Astrocyte of the spinal cord (primary cell): ENCODE measurements at places on chromosomes 1 and 21.

DNA sequence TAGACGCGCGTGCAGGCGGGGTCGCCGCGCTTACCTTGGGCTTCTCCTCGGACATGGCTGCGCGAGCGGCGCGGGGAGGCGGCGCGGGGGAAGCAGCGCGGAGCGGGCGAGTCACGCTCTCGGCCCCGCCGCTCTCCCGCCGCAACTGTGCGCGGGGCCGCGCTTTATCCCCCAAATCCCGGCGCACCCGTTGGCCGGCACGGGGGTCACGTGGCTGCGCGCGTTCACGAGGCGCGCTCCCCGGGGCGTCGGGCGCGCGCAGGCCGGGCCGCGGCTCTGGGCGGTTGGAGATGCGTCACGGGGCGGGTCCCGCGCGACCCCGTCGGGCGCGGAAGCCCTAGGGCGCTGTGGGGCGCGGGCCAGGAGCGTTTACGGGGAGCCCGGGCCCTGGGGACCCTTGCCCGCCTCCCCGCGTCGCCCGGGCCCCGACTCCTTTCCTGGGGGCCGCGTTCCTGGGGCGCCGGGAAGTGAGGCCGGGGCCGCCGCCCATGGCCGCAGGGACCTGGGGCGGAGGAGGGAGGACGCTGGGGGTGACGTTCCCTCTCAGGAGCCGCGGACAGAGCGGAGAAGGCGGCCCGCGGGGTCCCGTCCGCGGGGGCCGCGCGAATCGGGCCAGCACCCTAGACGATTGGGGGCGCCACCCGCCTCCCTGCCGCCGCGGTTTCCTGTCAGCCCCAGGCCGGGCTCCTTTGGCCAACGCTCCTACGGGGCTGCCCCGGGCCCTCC, at the start of gene SUMO3:
TSS of gene SUMO3 (minus strand) at position 149 of the 726 bp plus-strand sequence. CDS start at position 55, 94 bp downstream.
- DNase-seq: peak; percentile 73

DNA sequence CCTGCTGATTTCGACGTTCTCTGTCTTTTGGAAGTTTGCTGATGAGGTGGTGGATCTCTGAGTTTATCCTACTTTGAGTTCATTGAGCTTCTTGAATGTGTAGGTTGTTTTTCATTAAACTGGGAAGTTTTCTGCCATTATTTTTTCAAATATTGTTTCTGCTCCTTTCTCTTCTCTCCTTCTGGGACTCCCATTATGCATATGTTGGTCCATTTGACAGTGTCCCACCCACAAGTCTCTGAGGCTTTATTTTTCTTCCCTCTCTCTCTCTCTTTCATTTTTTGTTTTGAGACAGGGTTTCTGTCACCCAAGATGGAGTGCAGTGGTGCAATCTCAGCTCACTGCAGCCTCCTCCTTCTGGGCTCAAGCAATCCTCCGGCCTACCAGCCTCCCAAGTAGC, 11.7 kb downstream of the TNFRSF18 start:
- no peak for DNase-seq

DNA sequence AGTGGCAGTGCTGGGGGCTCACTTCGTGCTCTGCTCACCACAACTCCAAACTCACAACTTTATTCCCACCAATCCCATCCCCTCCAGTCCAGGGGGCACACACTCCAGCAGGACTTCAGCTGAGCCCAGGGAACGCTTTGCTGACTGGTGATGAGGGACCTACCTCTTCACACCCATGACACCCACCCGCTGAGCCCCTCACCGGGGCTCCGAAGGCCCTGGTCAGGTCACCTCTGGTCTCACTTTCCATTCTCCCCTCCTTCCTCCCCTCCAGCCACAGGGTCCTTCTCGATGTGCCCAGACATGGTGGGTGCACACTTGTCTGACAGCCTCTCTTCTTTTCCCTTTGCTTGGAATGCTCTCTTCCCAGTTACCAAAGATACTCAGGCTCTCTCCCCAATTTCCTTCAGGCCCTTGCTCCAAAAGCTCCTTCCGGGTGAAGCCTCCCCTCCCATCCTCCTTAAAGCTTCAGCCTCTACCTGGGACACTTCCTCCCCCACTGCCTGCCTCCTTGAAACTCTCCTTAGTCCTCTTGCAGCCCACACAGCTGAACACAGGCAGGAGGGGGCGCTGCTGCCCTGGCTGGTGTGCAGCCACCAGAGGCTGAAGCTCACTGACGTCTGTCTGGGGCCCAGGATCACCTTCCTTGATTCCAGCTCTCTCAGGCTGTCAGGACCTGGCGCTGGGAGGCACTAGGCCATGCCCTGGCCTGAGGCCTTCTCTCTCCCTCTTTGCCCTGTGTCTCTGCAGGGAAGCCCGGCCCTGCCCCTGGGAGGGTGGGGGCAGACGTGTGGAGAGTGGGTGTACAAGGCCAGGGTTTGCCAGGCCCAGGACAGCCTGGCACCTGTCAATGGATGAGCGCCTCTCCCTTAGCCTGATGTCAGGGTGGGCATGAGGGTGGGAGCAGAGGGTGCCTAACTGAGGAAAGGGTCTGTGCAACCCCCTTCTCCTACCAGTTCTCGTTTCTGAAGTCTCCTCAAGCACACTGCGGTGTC, 1.6 kb downstream of the KCNE1 start:
- peak; percentile 75 for DNase-seq

DNA sequence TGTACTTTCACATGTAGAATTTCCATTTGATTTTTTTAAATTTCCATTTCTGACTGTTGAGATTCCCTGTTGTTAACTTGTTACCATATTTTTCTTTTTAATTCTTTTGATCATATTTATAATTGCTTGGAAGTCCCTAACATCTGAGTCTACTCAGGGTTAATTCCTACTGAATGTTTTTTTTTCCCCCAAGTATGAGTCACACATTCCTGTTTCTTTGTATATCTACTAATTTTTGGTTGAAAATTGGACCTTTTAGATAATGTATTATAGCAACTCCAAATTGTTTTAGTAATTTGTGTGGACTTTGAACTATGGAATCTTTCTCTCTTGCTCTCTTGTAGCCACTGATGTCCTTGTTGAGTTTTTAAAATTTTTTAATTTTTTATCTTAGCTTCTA, 54.6 kb downstream of the STXBP3 start:
- peak; percentile 36 for DNase-seq

DNA sequence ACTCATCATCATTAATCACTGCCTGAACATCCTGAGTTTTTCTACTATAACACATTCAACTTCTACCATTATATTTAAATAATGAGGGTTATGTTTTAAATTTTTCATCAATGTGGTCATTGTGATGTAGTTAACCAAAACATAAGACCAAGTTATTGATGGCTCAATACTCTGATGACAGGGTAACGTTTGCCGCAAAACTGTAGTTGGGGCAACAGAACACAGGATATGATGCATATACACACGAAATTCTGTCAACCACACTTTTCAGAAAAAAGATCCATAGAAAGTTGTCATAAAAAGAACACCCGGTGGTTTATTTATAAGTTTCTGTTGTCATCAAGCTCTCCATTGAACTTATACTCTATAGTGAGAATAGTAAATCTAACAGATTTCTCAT, 121.7 kb upstream of the COL11A1 start:
- DNase-seq: peak; percentile 44

DNA sequence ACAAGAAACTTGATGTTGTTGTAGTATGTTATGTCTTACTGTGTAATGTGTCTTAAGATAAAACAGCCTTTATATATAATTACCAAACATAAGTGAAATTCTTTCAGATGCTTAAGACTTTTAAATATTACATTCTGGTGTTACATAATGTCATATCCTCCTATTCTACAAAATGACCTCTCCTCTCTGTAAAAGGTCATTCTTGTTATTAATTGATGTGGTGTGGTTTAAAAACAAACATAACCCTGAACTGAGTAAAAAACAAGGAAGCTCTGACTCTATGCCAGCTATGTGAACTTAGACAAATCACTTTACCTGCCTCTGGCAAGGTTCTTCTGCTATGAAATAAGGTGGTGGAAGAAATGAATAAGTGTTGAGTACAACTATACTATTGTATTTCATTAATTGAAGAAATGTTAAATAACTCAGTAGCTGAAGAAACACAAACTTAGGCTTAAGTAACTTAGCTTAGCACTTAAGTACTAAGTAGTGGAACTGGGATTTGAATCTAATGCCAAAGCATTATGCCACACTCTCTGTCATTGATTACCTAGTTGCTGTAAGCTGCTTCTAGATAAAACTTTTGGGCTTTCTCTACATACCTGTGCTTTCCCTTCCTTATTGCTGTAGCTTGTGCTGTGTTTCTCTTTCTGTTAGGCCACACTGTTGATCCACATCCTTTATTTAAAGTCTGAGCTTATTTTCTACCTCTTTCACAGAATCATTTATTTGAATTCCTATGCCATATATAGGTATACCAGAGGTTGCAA, 859 bp upstream of the ANGPTL1 start:
- no peak for DNase-seq

- no peak for DNase-seq
These were observed 42.0 kb upstream of the LDLRAP1 start for GRCh38 chr1:25501235-25502058.

GRCh38 chr1:207919523-207920170, 8.7 kb upstream of the CD34 start:
- no peak for DNase-seq

DNA sequence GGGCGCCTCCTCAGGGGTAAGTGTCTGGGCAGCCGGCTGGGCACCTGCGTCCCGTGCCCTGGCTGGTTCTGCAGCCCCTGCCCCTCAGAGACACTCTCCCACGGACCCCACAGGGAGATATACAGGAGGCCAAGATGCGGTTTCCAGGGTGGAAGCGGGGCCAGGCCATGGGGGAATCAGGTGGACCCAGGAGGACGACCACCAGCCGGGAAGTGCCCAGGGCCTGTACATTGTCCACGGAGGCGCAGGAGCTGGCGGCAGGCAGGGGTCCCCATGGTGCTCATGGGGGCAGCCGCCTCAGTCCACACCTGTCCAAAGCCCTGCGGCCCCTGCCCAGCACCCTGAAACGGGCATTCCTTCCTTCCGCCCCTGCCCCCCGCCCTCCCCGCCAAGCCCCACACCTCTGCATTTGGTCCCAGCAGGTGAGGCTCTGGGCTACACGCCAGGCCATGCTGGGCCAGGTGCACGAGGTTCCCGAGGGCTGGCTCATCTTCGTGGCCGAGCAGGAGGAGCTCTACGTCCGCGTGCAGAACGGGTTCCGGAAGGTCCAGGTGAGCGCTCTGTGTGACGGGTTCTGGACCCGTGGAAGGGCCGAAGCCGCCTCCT, 36.7 kb downstream of the SLC19A1 start:
- no peak for DNase-seq

- DNase-seq: no peak
These were observed 68.4 kb upstream of the DPYD start for GRCh38 chr1:97989094-97989680.
